ENCODE measurements at places on chromosomes 11 and 22. TPM values are rescaled to one million over a fixed set of nuclear protein-coding genes. Genes with fewer than 3 reads are reported as not detected.

Gene FOLR3
- total RNA-seq = not detected

GRCh38 chr11:34587282-34587677, 33.6 kb upstream of the EHF start:
- DNase-seq = no peak

GRCh38 chr11:88617226-88617625, 279.7 kb upstream of the CTSC start:
- no peak for DNase-seq

- no peak for DNase-seq
Observed at GRCh38 chr11:45560155-45560912, 105.1 kb downstream of the CHST1 start.

All from hepatocyte (in vitro differentiated cells).